ENCODE measurements at places on chromosomes 7 and 10. TPM values are rescaled to one million over a fixed set of nuclear protein-coding genes. Genes with fewer than 3 reads are reported as not detected.

DNA sequence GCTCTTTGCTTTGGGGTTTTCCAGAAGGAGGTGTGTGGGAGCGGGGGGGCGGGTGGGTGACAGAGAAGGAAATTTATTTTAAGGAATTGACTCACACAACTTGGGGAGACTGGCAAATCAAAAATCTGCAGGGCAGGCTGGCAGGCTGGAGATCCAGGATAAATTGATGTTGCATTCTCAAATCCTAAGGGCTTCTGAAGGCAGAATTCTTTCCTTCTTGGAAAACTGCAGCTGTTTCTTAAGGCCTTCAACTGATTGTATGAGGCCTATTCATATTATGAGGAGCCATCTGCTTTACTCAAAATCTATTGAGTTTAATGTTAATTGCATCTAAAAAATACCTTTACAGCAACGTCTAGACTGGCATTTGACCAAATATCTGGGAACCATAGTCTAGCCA lies 1528.8 kb upstream of the LRRTM3 start:
- no peak for DNase-seq
- no peaks in the 10 kb centered on the region for H3K36me3 ChIP-seq

DNA sequence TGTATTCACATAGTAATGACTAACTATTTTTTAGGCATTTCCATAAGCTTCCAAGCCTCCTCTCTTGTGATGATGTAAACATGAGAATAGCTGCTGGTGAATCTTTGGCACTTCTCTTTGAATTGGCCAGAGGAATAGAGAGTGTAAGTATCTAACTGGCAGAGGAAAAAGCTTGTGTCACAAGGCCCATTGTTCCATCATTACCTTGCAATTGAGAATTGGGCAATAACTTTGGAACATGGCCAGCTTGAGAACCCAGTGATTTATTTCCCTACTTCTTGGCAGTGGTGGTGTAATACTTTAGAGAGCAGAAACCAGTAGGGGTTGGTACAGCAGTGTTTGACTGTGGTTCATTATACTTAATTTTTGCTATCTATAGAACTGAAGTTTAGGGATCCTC lies 12.0 kb downstream of the IFRD1 start:
- H3K27me3 ChIP-seq: no peaks in the 10 kb centered on the region
- peaks cover 85% of the 10 kb centered on the region for H3K36me3 ChIP-seq
- no peaks in the 10 kb centered on the region for H3K4me1 ChIP-seq
- H3K4me3 ChIP-seq: no peak overlapping the region
- no peak for DNase-seq

DNA sequence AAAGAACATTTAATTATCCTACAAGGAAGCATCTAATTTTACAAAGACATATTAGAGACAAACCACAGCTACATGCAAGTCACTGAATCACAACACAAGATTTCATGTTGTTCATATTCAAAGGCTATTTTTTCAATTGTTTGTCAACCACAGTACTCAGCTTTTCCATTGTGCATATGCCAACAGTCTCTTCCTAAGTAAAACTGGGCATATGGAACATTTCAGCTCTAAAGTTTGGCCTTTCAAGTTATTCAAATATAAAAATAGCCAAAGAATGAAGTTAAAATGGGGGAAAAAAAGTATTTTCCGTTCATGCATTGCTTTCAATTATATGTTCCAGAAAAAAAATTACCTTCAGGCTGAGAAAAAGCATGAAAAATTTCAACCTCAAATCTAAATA lies 537.9 kb downstream of the PLXDC2 start:
- H3K36me3 ChIP-seq: no peaks in the 10 kb centered on the region
- H3K4me3 ChIP-seq: no peak overlapping the region
- DNase-seq: no peak
- H3K27ac ChIP-seq: no peak overlapping the region

HOXA10 gene
- not detected for total RNA-seq

PNLIPRP3 gene
- total RNA-seq: not detected

GPR85 gene
- total RNA-seq: 2.0 TPM
